PC-3 (cell line): ENCODE measurements at places on chromosomes 3 and 15. TPM values are rescaled to one million over a fixed set of nuclear protein-coding genes. Genes with fewer than 3 reads are reported as not detected.
A peak's percentile ranks its signal among the peaks of the same experiment; 100 is the strongest.

- H3K4me3 ChIP-seq, result no peak overlapping the region
- DNase-seq, result no peak
- H3K4me1 ChIP-seq, result no peaks in the 10 kb centered on the region
- H3K27ac ChIP-seq, result no peak overlapping the region
These were observed 1.9 kb downstream of the CD200 start for GRCh38 chr3:112334691-112335433.

DNA sequence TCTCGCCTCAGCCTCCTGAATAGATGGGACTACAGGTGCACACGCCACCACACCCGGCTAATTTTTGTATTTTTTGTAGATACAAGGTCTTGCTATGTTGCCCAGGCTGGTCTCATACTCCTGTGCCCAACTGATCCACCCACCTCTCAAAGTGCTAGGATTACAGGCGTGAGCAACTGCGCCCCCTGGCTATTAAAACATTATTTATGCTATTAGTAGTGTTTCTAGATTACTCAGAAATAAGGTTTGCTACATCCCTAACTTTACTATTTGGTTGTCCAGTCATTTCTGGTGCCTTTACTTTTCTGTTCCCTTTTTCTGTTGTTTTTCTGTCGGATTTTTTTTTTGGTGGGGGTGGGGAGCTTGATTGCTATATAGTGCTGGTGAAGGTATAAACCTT, 393.6 kb upstream of the TPM1 start:
- H3K36me3 ChIP-seq, result no peaks in the 10 kb centered on the region
- no peak overlapping the region for H3K27ac ChIP-seq
- DNase-seq, result peak; percentile 59
- no peak overlapping the region for H3K4me3 ChIP-seq
- H3K27me3 ChIP-seq, result no peaks in the 10 kb centered on the region

GRCh38 chr3:30847592-30847991, 46.9 kb downstream of the GADL1 start:
- no peaks in the 10 kb centered on the region for H3K36me3 ChIP-seq
- no peak for DNase-seq
- H3K4me1 ChIP-seq, result 0 out of 2 replicates have a peak, but pooled peaks cover 3% of the 10 kb centered on the region
- no peak overlapping the region for H3K4me3 ChIP-seq
- no peak overlapping the region for H3K27ac ChIP-seq

DNA sequence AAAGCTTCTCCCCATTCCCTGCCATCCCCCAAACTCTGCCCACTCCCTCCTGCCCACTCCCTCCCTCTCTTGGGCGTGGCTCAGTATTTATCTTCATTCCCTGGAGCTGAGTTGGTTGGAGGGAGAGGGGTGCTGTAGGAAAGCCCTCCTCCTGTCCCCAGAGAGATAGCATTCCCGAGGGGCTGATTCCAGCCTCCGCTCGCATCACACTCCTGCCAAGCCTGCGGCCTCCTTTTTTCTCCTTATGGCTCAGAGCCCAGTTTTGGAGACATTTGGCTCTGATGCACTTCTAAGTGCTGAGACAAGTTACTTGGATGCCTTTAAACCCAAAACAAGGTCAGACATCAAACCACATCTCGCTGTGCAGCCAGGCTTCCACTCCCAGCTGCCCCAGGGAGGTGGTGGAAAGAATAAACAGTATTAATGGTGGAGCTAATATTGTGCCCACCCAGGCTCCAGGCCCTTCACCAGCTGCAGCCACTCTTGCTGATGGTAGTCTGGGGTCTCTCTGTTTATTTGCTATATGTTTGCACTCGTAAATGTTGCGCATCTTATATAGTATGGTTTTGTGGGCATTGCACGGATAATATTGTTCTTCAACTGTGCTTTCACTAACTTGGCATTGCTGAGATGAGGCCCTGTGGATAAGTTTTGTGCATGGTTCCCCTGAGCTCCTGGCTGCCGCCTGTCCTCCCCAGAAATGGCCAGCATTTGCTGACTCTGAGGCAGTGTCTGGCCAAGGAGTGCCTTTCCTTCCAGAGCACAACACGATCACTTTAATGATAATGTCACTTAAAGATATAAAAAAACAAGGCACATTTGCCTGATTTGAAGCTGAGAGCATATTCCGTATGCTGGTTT, 157.2 kb downstream of the LRRC28 start:
- H3K4me3 ChIP-seq, result no peak overlapping the region
- H3K4me1 ChIP-seq, result peaks cover 11% of the 10 kb centered on the region
- H3K27me3 ChIP-seq, result no peaks in the 10 kb centered on the region
- DNase-seq, result no peak
- no peaks in the 10 kb centered on the region for H3K36me3 ChIP-seq

GRCh38 chr3:128366136-128366535, 100.6 kb downstream of the DNAJB8 start:
- H3K27me3 ChIP-seq, result no peaks in the 10 kb centered on the region
- no peaks in the 10 kb centered on the region for H3K36me3 ChIP-seq
- H3K4me1 ChIP-seq, result no peaks in the 10 kb centered on the region

- no peak overlapping the region for H3K4me3 ChIP-seq
- no peaks in the 10 kb centered on the region for H3K36me3 ChIP-seq
- no peak overlapping the region for H3K27ac ChIP-seq
- H3K27me3 ChIP-seq, result no peaks in the 10 kb centered on the region
- DNase-seq, result peak; percentile 45
These were observed 4.8 kb downstream of the GLYCTK start for GRCh38 chr3:52292247-52293065.

DNA sequence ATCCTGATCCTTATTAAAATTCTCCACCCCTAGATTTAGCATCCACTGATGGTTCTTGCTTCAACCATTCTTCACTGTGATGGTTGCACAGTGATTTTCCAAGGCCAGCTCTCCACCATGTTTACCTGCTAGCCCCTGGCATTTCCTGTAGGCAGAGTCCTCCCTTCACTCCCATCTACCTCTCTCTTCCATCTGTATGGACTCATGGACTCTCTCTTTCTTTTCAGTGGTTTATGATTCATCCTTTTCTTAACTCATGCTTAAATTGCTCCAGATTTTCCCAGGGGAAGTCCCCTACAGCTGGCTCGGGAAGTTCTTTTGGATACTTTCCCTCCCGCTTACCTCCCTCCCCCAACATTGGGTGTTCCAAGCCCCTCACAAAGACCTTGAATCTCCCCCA, 18.7 kb downstream of the TGM4 start:
- peak; percentile 66 for DNase-seq
- peaks cover 13% of the 10 kb centered on the region for H3K4me1 ChIP-seq
- no peaks in the 10 kb centered on the region for H3K36me3 ChIP-seq
- H3K4me3 ChIP-seq, result no peak overlapping the region
- peak overlapping the region; percentile 68 for H3K27ac ChIP-seq

DNA sequence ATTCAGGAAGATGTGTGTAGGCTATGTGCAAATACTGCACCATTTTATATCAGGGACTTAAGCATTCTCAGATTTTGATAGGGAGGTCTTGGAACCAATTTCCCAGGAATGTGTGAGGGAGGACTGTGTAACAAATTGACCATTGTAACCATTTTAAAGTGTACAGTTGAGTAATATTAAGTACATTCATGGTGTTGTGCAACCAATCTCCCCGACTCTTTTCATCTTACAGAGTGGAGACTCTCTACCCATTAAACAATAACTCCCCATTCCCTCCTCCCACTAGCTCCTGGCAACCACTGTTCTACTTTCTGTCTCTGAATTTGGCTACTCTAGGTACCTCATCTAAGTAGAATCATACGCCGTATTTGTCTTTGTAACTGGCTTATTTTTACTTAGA, 5.1 kb downstream of the RCN2 start:
- H3K4me1 ChIP-seq, result peaks cover 10% of the 10 kb centered on the region
- H3K4me3 ChIP-seq, result no peak overlapping the region
- H3K36me3 ChIP-seq, result peaks cover 10% of the 10 kb centered on the region; the same call in 1 of the 2 replicates

- H3K36me3 ChIP-seq, result no peaks in the 10 kb centered on the region
- no peak overlapping the region for H3K27ac ChIP-seq
- no peak overlapping the region for H3K4me3 ChIP-seq
- peak; percentile 69 for DNase-seq
- no peaks in the 10 kb centered on the region for H3K27me3 ChIP-seq
- peaks cover 4% of the 10 kb centered on the region for H3K4me1 ChIP-seq
These were observed 58.6 kb upstream of the SLITRK3 start for GRCh38 chr3:165254812-165255211.

DNA sequence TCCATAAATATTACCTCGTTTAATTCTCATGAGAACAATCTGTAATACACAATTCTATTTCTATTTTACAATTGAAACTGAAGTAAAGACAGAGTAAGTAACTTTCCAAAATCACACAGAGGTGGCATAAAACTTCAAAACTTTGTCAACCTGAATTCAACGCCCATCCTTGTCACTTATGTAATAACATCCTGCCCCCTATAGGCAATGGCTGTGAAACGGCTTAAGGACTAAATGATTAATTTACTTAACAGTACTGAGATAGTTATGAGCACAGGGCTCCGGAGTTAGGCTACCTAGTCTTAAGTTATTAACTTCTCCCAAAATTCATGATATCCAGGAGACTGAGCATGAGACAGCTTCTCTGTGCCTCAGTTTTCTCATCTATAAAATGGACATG, 293.1 kb upstream of the CHRM5 start:
- no peaks in the 10 kb centered on the region; the same call in 1 of the 2 replicates for H3K36me3 ChIP-seq
- DNase-seq, result peak; percentile 68
- H3K4me1 ChIP-seq, result no peaks in the 10 kb centered on the region
- no peak overlapping the region for H3K27ac ChIP-seq

DNA sequence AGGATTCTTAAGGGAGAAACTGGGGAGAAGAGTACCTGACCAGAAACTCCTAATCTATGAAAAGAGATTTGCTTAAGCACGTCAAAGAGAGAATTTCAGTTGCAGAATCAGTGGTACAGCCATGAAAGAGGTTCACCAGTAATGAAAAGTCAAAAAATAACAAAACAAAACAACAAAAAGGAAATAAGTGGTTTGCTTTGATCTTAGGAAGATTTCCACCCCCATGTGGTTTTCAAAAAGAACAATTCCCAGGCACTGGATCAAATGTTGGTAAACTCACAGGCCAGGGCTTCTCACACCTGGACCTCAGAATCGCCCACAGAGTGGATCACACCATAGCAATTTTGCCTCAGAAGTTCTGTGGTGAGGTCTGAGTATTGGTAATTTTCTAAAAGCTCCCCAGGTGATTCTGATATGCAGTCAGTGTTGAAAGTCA, 67.5 kb downstream of the TMEM39A start:
- no peak overlapping the region for H3K4me3 ChIP-seq
- H3K4me1 ChIP-seq, result no peaks in the 10 kb centered on the region
- no peaks in the 10 kb centered on the region for H3K27me3 ChIP-seq
- no peak for DNase-seq

GRCh38 chr15:32888221-32888761, 170.5 kb downstream of the GREM1 start:
- H3K27me3 ChIP-seq, result no peaks in the 10 kb centered on the region
- no peak overlapping the region for H3K27ac ChIP-seq
- no peaks in the 10 kb centered on the region for H3K36me3 ChIP-seq
- no peak overlapping the region for H3K4me3 ChIP-seq

DNA sequence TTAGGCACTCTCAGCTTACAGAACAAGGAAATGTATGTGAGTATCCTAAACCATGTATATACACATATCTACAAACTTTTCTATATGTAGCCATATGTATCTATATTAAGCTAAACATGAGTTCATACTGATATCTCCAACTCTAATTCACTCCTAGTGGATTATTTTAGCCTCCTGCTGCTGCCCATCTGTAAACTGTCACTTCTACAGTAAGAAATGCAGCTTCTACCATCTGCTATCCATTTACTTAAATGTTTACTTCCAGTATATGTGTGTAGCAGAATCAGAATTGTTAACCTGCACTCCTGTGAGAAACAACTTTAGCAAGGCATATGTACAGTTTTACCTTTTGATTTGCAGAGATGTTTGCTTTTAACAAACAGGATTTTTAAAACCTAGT, 478.5 kb upstream of the CBLB start:
- H3K27me3 ChIP-seq, result no peaks in the 10 kb centered on the region
- DNase-seq, result no peak
- peaks cover 23% of the 10 kb centered on the region for H3K4me1 ChIP-seq
- no peak overlapping the region for H3K27ac ChIP-seq
- no peak overlapping the region for H3K4me3 ChIP-seq

GRCh38 chr15:28037969-28038590, 61.0 kb downstream of the OCA2 start:
- H3K27me3 ChIP-seq, result no peaks in the 10 kb centered on the region
- no peak for DNase-seq
- H3K36me3 ChIP-seq, result no peaks in the 10 kb centered on the region
- no peaks in the 10 kb centered on the region for H3K4me1 ChIP-seq
- no peak overlapping the region for H3K27ac ChIP-seq
- H3K4me3 ChIP-seq, result no peak overlapping the region

- H3K27me3 ChIP-seq, result no peaks in the 10 kb centered on the region
- H3K4me3 ChIP-seq, result no peak overlapping the region
- H3K36me3 ChIP-seq, result no peaks in the 10 kb centered on the region
- DNase-seq, result no peak
- no peak overlapping the region for H3K27ac ChIP-seq
These were observed 65.7 kb downstream of the MYLK start for GRCh38 chr3:123818324-123818920.

DNA sequence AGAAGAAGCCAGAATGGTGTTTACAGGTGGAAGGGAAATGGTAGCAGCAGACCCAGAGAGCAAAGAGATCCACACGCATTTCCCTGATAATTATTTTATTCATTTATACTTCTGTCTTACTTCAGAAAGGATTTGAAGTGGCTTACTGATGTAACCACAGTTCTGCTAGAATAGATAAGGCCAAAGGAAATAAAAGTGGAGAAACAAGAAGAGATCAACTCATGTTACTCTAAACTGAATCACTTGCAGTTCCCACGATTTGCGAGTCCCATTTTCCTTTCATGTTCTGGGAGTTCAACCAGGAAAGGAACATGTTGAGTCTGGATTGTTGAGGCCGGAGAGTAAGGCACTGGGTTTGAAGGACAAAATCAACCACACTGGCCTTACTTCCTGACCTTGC, 151.8 kb downstream of the MYRIP start:
- no peaks in the 10 kb centered on the region for H3K36me3 ChIP-seq
- H3K4me3 ChIP-seq, result no peak overlapping the region
- no peaks in the 10 kb centered on the region; the same call in 1 of the 2 replicates for H3K27me3 ChIP-seq
- H3K27ac ChIP-seq, result no peak overlapping the region
- no peak for DNase-seq
- no peaks in the 10 kb centered on the region for H3K4me1 ChIP-seq

GRCh38 chr15:34693053-34693744, 61.6 kb downstream of the GJD2 start:
- no peak overlapping the region for H3K27ac ChIP-seq
- peak; percentile 18 for DNase-seq
- H3K36me3 ChIP-seq, result no peaks in the 10 kb centered on the region
- 0 out of 2 replicates have a peak, but pooled peaks cover 6% of the 10 kb centered on the region for H3K4me1 ChIP-seq

Gene MESP2
- 1.1 and 1.3 TPM in 2 replicates for total RNA-seq

Gene TPRA1
- total RNA-seq, result 25.7 and 34.0 TPM in 2 replicates

Gene LRRIQ4
- 0.52 TPM in 1 of 2 replicates, not detected in the other for total RNA-seq

Gene SLC6A20
- total RNA-seq, result not detected in 2 replicates

Gene DZIP1L
- total RNA-seq, result 3.8 and 4.9 TPM in 2 replicates

Gene MYEF2
- total RNA-seq, result 7.0 and 18.8 TPM in 2 replicates

Gene CLDN11
- total RNA-seq, result 32.0 and 38.0 TPM in 2 replicates

Gene ATRIP
- total RNA-seq, result 13.9 and 16.1 TPM in 2 replicates
